ENCODE measurements at places on chromosomes 1 and 21. TPM values are rescaled to one million over a fixed set of nuclear protein-coding genes. Genes with fewer than 3 reads are reported as not detected.

The LCA5L gene
- 0.94 TPM for total RNA-seq

The ASCL5 gene
- not detected for total RNA-seq

The CRYAA gene
- not detected for total RNA-seq

The CELSR2 gene
- 1.6 TPM for total RNA-seq

The PADI1 gene
- total RNA-seq, result not detected

The HSD3B1 gene
- total RNA-seq, result not detected

The CDK11B gene
- total RNA-seq, result 16.3 TPM

- DNase-seq, result no peak
Observed at GRCh38 chr1:67201891-67202290, 35.6 kb downstream of the IL23R start.

- DNase-seq, result no peak
Observed at GRCh38 chr1:20982316-20982715, 194.4 kb downstream of the EIF4G3 start.

GRCh38 chr21:36379251-36379650, 5.9 kb upstream of the CHAF1B start:
- no peak for DNase-seq

- no peak for DNase-seq
Observed at GRCh38 chr21:41277846-41278245, 38.8 kb upstream of the FAM3B start.

GRCh38 chr1:73662526-73662925, 535.5 kb downstream of the LRRIQ3 start:
- no peak for DNase-seq

- DNase-seq, result no peak
Observed at GRCh38 chr1:98493469-98493868, 168.1 kb upstream of the SNX7 start.

GRCh38 chr1:211735208-211736170, 60.1 kb upstream of the NEK2 start:
- DNase-seq, result no peak

DNA sequence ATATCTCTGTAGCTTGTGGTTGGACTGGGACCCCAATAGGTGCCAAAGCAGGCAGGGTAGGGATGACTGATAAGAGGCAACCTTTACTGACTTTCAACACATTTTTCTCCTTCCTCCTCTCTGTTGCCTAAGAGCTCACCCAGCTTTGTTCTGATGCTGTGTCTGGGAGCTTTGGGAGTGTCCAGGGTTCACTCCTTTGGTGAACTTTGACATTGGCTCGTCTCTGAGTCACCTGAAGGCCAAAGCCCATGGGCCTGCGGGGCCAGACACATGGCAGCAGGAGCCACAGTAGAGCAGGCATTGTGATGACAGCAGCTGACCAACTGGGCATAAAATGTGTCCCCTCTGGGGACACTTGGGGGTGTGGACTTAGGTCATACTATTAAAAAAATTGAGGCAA, 99.5 kb upstream of the ZNF644 start:
- DNase-seq, result no peak

- DNase-seq, result no peak
Observed at GRCh38 chr1:228163776-228164519, 1.7 kb upstream of the IBA57 start.

DNA sequence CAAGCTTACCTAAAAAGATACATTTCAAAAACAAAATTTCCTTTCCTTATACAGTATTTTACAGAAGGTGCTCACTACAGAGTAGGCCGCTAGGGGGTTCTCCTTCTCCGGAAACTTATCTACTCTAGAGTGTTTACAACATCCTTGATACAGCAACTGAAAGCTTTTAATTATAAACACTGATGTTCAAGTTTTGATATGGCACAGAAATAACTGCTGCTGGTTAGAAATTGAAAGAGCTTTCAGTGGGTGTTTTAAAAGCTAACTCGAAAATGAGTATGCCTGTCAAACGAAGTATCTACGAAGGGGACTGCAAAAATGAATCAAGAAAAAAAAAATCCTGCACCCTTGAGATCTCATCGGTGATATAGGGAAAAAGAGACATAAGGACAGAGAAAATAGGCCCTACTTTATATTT, 1.0 kb downstream of the YOD1 start:
- no peak for DNase-seq

DNA sequence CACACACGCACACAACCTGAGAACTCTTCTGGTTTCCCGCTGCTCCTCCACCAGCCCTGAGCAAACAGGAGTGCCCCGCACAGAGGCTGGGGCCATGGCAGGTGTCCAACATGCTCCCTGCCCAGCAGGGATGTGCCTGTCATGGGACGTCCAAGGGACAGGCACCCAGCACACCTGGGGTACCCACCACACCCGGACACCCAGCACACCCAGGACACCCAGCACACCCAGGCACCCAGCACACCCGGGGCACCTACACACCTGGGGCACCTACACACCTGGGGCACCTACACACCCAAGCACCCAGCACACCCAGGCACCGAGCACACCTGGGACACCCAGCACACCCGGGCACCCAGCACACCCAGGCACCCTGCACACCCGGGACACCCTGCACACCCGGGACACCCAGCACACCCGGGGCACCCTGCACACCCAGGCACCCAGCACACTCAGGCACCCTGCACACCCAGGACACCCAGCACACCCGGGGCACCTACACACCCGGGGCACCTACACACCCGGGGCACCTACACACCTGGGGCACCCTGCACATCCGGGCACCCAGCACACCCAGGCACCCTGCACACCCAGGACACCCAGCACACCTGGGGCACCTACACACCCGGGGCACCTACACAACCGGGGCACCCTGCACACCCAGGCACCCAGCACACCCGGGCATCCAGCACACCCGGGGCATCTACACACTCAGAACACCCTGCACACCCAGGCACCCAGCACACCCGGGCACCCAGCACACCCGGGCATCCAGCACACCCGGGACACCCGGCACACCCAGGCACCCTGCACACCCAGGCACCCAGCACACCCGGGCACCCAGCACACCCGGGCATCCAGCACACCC, 37.9 kb downstream of the UBE2G2 start:
- no peak for DNase-seq

GRCh38 chr1:233627376-233627775, 13.5 kb downstream of the KCNK1 start:
- no peak for DNase-seq

- no peak for DNase-seq
Observed at GRCh38 chr1:40749817-40750216, 33.8 kb upstream of the KCNQ4 start.

GRCh38 chr1:73832276-73833181, 365.4 kb downstream of the LRRIQ3 start:
- DNase-seq, result no peak

- DNase-seq, result no peak
Observed at GRCh38 chr1:156099282-156099681, 15.2 kb upstream of the LMNA start.

DNA sequence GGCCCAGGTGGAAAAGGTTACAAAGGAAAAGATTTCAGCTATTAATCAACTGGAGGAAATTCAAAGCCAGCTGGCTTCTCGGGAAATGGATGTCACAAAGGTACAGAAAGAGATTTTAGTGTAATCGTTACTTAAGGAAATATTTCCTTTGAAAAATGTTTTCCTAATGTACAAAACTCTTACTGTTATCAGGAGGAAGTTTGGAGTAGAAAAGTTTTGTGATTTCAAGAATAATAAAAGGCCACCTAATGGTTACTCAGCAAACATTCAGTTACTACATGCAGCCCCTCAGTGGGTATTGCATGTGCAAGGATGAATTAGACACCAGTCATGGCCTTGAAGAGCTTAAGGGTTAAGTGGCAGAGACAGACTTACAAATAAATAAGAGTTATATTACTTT, 85.2 kb downstream of the SDCCAG8 start:
- no peak for DNase-seq

GRCh38 chr1:75444220-75444619, 166.7 kb downstream of the SLC44A5 start:
- no peak for DNase-seq
